ENCODE measurements at places on chromosomes 12 and 14. TPM values are rescaled to one million over a fixed set of nuclear protein-coding genes. Genes with fewer than 3 reads are reported as not detected.
A peak's percentile ranks its signal among the peaks of the same experiment; 100 is the strongest.

Gene CEBPE
- polyA plus RNA-seq, result 0.73 TPM

Gene TMEM30B
- not detected for polyA plus RNA-seq

Gene MORN3
- not detected for polyA plus RNA-seq

Gene SMCO2
- not detected for polyA plus RNA-seq

Gene DENND5B
- polyA plus RNA-seq, result 0.43 TPM

Gene EXOC3L4
- 0.19 TPM for polyA plus RNA-seq

Gene GLS2
- not detected for polyA plus RNA-seq

GRCh38 chr12:120126635-120127005 lies 10.1 kb upstream of the RAB35 start:
- peaks cover 35% of the 10 kb centered on the region for H3K4me1 ChIP-seq
- DNase-seq, result peak; percentile 89
- H3K4me3 ChIP-seq, result peak overlapping the region; percentile 16
- peak overlapping the region; percentile 47 for H3K27ac ChIP-seq

GRCh38 chr12:50727466-50727865 lies 36.4 kb upstream of the ATF1 start:
- peaks cover 100% of the 10 kb centered on the region for H3K36me3 ChIP-seq
- DNase-seq, result no peak
- no peaks in the 10 kb centered on the region for H3K4me1 ChIP-seq
- peak overlapping the region; percentile 6 for H3K27ac ChIP-seq

DNA sequence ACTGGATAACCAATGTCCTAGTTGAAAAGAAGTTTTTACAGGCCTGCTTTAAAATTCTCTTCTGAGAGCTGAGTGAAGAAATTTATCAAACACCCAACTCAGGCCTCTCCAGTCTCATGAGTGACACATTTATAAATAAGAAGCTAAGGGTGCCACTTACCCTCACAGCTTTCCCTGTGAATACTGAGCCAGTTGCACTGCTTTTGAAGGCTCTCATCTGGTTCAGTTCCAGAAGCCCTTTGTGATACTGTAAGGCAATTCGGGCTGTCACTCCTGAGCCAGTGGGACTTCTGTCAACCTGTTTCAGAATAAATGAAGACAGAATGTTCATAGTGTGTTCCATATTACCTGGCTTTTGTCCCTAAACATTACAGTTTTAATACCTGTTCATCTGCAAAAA lies 8.5 kb downstream of the L3HYPDH start:
- DNase-seq, result no peak
- H3K36me3 ChIP-seq, result peaks cover 63% of the 10 kb centered on the region
- no peak overlapping the region for H3K27ac ChIP-seq
- H3K27me3 ChIP-seq, result no peaks in the 10 kb centered on the region
- H3K4me3 ChIP-seq, result no peak overlapping the region
- H3K4me1 ChIP-seq, result no peaks in the 10 kb centered on the region

GRCh38 chr12:39327510-39327909 lies 115.4 kb downstream of the KIF21A start:
- H3K36me3 ChIP-seq, result no peaks in the 10 kb centered on the region
- no peaks in the 10 kb centered on the region for H3K27me3 ChIP-seq
- H3K4me3 ChIP-seq, result no peak overlapping the region
- no peaks in the 10 kb centered on the region for H3K4me1 ChIP-seq
- DNase-seq, result no peak

- no peak overlapping the region for H3K27ac ChIP-seq
- no peak overlapping the region for H3K4me3 ChIP-seq
- no peak for DNase-seq
Observed at GRCh38 chr12:46342562-46343033, 30.0 kb downstream of the SLC38A2 start.

- no peaks in the 10 kb centered on the region for H3K4me1 ChIP-seq
- no peak overlapping the region for H3K4me3 ChIP-seq
- no peaks in the 10 kb centered on the region for H3K36me3 ChIP-seq
- H3K27ac ChIP-seq, result no peak overlapping the region
Observed at GRCh38 chr12:47938594-47938993, 24.8 kb upstream of the TMEM106C start.

- H3K4me1 ChIP-seq, result peaks cover 34% of the 10 kb centered on the region
- H3K4me3 ChIP-seq, result no peak overlapping the region
- H3K36me3 ChIP-seq, result no peaks in the 10 kb centered on the region
- peak overlapping the region; percentile 70 for H3K27ac ChIP-seq
- no peaks in the 10 kb centered on the region for H3K27me3 ChIP-seq
- peak; percentile 96 for DNase-seq
Observed at GRCh38 chr14:55097881-55098560, 31.0 kb upstream of the LGALS3 start.

DNA sequence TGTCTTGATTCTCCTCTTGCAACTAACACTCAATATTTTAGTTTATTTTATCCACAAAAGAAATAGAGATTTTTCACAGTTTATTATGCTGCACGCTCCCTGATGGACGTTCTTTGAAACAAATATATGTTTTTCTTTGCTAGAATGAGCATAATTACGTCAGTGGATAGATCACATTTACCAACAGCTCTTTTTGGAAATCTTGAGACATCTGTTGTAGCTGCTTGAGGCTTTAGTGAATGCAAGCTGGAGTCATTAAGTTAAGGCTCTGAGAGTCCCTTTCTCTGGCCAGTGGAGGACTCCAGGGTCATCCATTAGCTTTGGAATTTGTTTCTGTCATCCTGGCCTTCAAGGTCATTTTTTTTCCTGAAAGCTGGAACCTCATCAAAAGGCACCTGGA lies 405.6 kb upstream of the TMEM132C start:
- H3K36me3 ChIP-seq, result no peaks in the 10 kb centered on the region
- H3K27me3 ChIP-seq, result no peaks in the 10 kb centered on the region
- no peaks in the 10 kb centered on the region for H3K4me1 ChIP-seq
- H3K4me3 ChIP-seq, result no peak overlapping the region
- DNase-seq, result no peak

- peaks cover 39% of the 10 kb centered on the region for H3K4me1 ChIP-seq
- H3K27me3 ChIP-seq, result no peaks in the 10 kb centered on the region
- DNase-seq, result peak; percentile 30
- H3K36me3 ChIP-seq, result no peaks in the 10 kb centered on the region
- H3K27ac ChIP-seq, result peak overlapping the region; percentile 70
- H3K4me3 ChIP-seq, result no peak overlapping the region
Observed at GRCh38 chr12:92769124-92769901, 66.5 kb downstream of the PLEKHG7 start.

GRCh38 chr12:31966558-31967205 lies 7.5 kb downstream of the RESF1 start:
- H3K27me3 ChIP-seq, result no peaks in the 10 kb centered on the region
- DNase-seq, result no peak
- H3K4me3 ChIP-seq, result no peak overlapping the region
- H3K27ac ChIP-seq, result no peak overlapping the region
- H3K4me1 ChIP-seq, result peaks cover 66% of the 10 kb centered on the region

DNA sequence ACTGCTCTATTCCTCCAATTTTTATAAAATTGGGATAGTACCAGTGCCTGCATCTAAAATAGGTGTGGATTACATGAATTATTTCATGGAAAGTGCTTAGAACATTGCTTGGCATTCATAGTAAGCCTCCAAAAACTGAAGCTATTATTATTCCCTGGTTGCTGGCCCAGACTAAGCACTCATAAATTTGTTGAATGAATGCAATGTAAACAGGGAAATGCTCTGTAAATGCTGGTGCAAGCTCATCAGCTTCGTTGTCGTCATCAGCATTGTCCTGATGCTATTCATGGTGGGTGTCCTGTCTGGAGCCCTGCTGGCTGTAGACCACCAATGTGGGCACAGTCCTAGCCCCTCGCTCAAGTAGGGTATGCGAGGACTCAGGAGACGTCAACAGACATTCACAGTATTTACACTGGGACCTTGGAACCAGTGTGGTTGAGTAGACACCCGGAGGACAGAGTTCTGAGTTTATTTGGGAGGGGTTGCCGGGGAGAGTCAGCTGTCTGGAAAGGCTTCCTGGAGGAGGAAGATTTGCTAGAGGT lies 16.5 kb downstream of the BDKRB2 start:
- H3K27ac ChIP-seq, result no peak overlapping the region
- H3K36me3 ChIP-seq, result no peaks in the 10 kb centered on the region
- DNase-seq, result no peak
- no peaks in the 10 kb centered on the region for H3K27me3 ChIP-seq
- no peaks in the 10 kb centered on the region for H3K4me1 ChIP-seq

DNA sequence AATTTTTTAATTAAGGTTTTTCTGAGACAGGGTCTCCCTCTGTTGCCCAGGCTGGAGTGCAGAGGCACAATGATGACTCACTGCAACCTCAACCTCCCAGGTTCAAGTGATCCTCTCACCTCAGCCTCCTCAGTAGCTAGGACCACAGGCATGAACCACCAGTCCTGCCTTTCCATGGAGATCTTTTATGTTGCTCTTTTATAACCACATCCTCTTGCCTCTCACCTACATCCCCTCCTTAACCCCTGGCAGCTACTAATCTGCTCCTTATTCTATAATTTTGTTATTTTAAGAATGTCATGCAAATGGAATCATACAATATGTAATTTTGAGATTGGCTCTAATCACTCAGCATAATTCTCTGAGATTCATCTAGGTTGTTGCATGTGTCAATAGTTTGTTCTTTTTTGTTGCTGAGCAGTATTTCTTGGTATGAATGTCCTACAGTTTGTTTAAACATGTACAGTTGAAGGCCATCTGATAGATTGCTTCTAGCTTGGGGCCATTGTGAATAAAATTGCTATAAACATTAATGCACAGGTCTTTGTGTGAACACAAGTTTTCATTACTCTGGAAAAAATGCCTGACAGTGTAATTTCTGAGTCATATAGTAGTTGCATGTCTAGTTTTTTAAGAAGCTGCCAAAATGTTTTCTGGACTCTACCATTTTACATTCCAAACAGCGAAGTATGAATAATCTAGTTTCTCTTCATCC lies 249.2 kb upstream of the AMIGO2 start:
- no peak for DNase-seq
- H3K4me3 ChIP-seq, result no peak overlapping the region
- H3K4me1 ChIP-seq, result no peaks in the 10 kb centered on the region
- H3K36me3 ChIP-seq, result no peaks in the 10 kb centered on the region
- H3K27me3 ChIP-seq, result no peaks in the 10 kb centered on the region
- H3K27ac ChIP-seq, result no peak overlapping the region

Measured in CD14-positive monocyte (primary cell).